ENCODE measurements at places on chromosomes 5 and 9.

DNA sequence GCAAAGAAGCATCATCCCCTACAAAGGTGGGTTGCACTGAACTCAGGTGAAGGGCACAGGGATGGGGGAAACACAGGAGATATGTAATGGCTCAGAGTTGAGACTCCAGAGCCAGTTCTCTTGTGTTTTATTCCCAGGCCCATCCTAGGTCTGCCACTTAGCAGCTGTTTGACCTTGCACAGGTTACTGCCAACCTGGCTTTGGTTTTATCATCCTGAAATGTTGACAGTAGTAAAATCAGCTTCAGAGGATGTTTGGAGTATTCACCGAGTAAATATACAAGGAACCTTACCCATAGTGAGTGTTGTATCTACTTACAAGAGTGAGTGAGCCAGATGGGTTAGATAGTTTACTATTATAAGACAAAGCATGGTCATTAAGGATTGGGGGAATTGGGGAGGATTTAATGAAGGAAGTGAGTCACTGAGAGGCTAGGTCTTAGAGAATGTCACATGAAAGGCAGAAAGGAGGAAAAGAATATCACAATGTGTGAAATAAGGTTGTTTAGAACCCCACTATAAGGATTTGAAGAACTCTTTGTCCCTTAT, 141.3 kb downstream of the MAN2A1 start:
- no peak for DNase-seq

- no peak for DNase-seq
Measured at GRCh38 chr5:112822456-112822855, 38.6 kb upstream of the SRP19 start.

DNA sequence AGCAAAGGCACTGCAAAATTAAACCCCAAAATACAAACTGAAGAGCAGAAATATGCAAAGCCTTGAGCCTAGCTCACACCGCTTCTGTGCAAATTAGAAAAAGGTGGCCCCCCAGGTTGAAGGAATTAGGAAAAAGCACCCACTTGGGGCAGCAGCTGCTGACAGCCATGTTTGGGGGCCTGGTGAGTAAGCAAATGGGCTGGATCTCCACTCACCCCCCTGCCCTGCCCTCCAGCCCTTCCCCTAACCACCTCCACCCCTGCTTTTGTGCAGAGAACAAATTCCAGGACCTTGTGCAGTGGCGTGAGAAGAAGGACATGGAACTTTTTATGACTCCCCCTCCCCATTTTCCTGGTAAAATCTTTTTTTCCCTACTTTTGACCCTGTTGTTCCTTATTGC, 92.0 kb upstream of the DNAH5 start:
- DNase-seq: no peak

DNA sequence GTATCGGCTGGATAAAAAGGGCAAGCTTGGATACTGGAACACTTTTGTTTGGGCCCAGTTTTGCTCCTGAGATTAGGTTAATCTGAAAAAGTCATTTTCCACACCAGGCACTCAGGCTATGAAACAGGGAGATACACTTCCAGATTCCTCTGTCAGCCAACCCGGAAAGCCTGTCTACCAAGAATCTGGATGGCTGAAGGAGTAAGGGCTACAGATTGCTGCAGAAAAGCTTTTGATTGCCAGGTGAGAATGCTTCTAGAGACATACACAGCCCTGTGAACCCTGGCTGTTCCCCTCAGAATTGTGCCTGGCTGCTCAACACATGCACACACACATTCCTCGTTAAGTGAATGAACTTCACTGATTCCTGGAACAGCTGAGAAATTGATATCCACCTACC, 114.4 kb downstream of the PSD2 start:
- DNase-seq: no peak

DNA sequence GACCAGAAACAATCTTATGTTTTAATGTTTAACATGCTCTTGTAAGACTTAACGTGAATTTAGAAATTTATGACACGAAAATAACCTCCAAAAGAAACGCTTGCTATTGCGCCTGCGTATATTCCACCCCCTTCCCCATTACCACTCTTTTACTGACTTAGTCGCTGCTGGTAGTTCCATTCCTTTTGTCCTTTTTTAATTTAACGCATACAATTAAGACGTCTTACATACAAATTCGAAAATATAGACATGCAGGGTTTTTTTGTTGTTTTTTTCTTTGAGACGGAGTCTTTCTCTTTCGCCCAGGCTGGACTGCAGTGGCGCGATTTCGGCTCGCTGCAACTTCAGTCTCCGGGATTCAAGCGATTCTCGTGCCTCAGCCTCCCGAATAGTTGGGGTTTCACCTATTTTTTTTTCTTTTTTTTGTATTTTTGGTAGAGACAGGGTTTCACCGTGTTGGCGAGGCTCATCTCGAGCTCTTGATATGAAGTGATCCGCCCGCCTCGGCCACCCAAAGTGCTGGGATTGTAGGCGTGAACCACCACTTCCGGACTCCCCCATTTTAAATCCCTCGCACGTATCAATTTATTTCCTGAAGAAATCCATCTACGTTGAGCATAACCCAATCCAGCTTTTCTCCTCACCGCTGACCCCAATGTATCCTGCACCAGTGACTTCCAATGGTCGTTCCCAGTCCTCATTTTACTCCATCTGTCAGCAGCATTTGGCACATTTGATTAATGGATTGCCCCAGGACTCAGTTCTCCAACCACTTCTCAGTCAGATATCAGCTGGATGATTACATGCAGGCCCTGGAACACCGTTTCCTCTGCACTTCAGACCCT, 684 bp upstream of the MED7 start:
- no peak for DNase-seq

DNA sequence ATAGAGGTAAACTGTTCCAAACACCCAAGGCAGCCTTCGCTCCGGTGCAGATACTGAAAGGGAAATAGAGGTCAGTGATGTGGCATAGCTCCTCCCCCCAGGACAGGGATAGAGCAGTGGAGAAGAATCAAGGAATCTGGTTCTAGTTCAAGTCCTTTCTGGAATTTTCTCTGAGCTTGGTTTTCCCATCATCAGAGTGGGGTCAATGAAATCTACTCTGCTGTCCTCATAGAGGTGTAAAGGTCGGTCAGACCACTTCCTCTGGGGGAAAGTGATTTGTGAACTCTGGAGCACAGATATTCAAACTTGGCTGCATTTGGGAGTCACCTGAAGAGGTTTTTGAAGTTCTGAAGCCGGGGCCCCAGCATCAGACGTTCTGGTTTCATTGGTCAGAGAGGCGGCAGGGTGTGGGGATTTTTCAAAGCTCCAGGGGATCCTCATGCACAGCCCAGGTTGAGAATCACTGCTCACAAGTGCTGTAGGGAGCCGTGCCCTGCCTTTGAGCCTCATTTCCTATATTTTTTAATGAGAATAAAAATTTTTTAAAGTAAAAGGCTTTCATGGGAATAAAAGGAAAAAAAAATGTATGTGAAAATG, 105.7 kb upstream of the RAD23B start:
- DNase-seq: no peak

DNA sequence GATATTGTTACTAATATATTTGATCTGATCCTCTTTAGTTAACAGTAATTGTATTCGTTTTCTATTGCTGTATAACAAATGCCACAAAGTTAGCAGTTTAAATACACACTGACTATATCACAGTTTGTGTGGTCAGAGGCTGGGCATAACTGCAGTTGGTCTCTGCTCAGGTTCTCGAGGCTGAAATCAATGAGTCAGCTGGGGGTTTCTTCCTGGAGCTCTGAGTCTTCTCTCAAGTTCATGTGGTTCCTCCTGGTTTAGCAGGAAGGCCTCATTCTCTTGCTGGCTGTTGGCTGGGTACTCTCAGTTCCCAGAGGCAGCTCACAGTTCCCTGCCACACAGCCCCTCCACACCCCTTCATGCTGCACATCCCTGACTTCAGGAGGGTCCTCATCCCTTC, 20.7 kb downstream of the COL23A1 start:
- DNase-seq: no peak

DNA sequence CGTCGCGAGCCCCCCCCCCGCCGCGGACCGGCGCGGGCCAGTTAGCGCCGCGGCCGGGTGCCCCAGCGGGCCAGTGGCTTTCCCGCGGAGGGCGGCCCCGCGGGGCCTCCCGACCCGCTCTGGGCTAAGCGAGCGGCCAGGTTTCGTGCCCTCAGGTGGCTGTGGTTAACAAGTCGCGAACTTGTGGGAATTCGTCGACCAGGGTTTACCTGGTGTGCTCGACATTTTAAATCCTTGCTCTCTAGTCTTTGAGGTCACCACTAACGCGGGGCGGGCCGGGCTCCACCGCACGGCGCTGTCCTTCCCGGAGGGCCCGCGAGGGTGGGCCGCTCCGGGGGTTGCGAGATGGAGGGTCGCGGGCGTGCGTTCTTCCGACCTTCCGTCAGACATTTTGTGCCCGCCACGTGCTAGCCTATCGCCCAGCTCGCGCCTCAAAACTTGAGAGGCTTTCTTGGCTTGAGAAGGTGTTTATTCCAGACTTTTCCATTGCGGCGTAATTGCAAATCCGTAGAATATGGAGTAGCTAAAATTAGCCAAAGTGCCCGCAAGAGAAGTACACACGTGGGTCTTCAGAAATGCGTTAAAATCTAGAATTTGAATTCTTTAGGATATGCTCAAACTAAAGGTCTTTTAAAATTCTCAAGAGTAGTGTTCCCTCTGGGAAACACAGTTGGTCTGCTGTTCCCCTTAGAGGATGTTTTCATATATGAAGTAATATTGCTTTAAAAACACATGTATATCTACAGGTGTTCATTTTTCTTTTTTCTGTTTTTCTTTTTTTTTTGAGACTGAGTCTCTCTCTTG, 2.1 kb downstream of the ANP32B start:
- DNase-seq: no peak

DNA sequence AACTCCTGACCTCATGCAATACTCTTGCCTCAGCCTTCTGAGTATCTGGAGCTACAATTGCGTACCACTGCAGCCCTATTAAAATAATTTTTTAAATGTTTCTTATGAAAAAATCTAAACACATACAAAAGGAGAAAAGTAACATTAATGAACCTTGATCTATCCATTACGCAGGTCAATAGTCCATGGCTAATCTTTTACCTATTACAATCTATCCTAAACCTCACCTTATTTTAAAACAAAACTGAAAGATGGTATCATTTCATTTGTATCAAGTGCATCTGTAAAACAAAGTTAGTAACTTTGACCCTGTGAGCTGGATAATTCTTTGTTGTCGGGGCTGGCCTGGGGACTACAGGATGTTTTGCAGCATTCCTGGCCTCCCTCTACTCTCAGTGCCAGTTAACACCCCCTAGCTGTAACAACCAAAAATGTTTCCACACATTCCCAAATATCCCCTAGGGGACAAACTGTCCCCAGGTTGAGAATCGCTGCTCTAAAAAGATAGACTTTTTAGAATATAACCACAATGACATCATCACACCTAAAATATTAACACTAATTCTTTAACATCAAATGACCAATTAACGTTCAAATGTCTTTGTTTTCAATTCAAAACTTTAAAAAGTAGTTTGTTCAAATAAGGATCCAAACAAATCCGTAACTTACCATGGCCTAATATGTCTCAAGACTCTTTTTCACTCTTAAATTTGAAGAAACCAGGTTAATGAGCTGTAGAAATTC, 54.8 kb downstream of the RNF38 start:
- no peak for DNase-seq

GRCh38 chr5:181062631-181063030, 22.6 kb downstream of the BTNL9 start:
- DNase-seq: no peak

- no peak for DNase-seq
Measured at GRCh38 chr9:17330097-17330496, 195.3 kb downstream of the CNTLN start.

GRCh38 chr5:131532031-131532640, 102.9 kb downstream of the RAPGEF6 start:
- DNase-seq: no peak

DNA sequence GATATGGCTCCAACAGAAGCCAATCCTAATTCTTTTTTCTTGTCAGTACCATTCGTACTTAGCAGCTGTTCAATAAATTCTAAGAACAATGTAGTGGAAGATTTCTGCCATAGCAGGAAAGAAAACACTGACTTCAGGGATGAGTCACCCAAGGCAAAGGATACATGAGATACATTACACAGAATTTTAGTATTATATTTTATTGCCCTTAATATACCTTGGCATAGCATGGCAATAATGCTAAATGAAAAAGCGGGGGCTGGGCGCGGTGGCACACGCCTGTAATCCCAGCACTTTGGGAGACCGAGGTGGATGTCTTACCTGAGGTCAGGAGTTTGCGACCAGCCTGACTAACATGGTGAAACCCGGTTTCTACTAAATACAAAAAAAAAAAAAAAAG, 619.1 kb upstream of the DAB2 start:
- DNase-seq: no peak

- no peak for DNase-seq
Measured at GRCh38 chr9:125239631-125240597, 1.2 kb downstream of the HSPA5 start.

DNA sequence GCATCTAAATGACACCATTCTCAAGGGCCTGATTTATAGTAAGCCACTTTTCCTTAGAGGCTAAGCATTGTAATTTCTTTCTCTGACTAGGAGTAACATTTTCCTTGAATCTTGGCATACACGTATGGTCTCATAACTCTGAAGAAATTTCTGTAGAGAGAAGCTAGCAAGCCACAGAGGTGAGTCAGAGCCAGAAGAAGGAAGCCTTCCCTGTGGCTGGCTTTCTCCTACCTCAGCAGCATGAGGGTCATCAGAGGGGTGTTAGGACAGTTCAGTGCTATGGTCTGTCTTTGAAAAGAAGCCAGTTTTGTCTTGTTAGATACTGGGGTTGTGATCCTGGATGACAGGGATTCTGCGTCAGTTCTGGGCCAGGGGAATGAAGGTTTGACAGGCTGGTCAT, 3.2 kb downstream of the SNX30 start:
- DNase-seq: no peak

DNA sequence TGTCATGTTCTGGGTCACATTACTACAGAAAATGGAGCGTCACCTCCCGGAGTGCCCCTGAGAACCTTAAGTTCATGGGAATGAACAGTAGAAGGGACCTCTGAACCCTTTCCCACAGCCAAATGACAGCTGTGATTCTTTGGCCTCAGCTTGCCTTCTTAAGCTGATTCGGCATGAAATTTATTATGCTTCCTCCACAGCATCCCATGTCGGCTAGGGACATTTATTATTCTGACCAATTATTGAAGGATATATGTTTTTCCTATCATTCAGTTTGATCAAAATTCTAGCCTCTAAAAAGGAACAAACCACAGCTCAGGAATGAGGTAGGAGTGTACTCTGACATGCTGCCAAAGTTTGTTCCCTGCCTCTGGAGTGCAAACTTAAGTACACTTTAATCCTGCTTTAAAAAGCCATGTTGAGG, 440.6 kb downstream of the CETN3 start:
- DNase-seq: no peak

DNA sequence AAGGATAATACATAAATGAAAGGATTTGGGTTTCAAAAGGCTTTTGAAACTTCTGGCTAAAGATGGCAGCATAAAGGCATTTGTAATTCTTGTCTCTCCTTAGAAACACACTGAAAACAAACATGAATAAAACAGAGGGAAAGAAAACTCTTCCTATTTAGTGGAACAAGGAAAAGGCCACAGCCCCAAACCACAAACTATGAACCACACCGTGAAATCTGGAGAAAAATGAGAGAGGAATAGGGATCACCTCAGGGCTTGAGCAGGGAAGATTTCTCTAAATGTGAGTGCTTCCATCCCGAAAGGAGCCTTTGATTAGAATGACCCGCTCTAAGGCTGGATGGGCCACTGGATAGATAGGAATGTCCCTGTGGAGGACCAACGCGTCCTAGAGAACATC, 119.6 kb downstream of the SEC61B start:
- DNase-seq: no peak

GRCh38 chr5:161295721-161296250, 250.7 kb downstream of the GABRB2 start:
- no peak for DNase-seq

- no peak for DNase-seq
Measured at GRCh38 chr5:40869384-40869783, 28.2 kb downstream of the CARD6 start.
